Mucosa of gallbladder (tissue), 1 donor: ENCODE measurements at places on chromosomes 11 and 22. TPM values are rescaled to one million over a fixed set of nuclear protein-coding genes. Genes with fewer than 3 reads are reported as not detected.

Gene PDE2A
- total RNA-seq: 23.7 TPM

DNA sequence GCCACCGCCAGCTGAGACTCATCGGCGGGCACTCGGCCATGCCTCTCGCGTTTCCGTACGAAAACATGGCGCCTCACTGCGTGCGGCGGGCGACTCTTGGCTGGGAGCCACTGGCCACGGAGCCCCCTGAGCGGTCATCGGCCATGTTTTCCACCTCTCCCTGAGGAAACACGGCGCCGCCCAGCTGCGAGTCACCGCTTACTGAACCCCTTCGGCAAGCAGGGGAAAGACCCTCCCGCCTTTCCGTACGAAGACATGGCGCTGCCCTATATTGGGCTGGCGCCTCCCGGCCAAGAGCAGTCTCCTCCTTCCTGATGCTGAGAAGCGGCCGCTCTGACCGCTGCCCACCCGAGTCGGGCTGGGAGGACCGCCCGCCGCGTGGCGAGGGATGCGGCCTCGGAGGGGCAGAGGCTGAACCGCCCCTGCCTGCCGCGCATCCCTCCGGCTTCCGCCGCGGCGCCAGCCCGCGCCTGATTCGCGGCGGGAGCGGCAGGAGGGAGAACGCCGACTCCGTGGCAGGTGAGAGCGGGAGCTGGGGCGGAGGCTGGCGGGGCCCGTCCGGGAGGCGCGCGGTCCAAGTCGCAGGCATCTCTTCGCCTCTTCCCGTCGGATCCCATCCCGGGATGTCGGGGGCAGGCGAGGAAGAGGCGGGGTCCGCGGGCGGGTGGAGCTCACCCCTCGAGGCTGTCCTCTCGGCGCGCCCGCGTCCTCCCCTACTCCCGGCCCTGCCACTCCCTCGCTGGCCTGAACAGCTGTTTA lies at the start of gene TCP11L1:
Gene TCP11L1 (plus strand): TSS at position 299 of the 759 bp plus-strand sequence. CDS start 4,202 bp downstream, outside the sequence.
- peak; percentile 93 for DNase-seq

DNA sequence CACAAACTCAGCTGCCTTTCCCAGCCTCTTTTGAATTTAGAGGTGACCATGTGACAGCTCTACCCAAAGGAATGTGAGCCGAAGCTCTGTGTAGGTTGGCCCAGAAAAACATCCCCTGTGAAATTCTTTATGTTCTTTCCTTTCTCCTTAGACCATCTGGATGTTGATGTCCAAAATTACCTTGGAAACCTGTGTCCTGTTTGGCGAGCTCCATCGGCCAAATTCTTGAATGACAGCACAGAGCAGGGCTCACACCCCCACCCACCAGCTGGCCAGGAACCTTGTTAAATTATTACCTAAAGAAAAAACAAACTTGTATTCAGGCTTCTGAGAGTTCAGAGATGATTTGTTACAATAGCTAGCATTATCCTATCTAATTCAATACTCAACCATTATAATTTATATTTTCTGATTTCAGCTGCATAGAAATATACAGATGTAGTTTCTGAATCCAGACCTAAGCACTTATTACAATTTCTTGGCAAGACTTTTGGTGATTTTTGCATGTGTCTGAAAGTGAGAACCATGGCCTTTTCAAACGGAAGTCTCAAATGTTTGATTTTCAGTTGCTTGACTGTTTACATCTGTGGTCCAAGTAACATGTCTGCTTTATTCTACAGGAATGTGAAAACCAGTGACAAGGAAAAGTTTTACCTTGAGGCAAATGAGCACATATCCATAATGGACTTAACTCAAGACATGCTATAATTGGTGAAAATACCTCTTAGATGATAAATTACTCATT lies 554.2 kb downstream of the NTM start:
- DNase-seq: no peak

Gene PIM3
- 63.2 TPM for total RNA-seq

DNA sequence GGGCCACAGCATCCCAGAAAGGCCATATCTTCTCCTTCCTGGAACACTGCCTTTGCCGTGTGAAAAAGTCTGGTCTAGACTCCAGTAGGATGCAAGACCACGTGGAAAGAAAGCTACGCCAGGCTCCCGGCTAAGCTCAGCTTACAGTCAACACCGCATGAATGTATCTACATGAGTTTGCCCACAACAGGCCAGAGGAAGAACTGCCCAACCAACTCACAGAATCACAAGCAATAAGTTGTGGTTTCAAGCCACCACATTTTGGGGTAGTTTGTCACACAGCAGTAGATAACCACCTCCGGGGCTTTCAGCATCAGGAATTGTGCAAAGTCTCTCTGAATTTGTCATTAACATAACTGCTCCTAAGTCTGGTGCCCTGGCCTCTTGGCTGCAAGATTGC lies 27.3 kb downstream of the HSPA8 start:
- DNase-seq: no peak

Gene PGA4
- not detected for total RNA-seq

GRCh38 chr11:128216198-128216597 lies 371.2 kb downstream of the ETS1 start:
- DNase-seq: no peak

DNA sequence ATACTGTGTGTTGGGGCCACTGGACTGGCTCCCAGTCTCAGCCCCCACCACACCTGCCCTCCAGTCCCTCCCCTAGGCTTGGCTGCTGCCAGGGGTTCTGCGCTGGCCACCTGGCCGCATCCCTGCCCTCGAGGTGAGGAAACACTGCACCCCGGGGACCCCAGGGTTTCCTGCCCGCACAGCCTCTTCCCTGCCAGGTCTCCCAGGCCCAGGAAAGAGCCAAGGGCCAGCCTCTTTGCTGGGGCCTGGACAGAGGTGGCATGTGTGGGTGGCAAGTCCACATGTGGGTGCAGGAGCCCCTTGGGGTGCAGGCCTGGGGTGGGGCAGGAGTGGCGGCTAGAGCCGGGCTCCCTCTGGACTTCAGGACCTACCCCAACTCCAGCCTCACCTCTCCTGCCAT lies 2.5 kb downstream of the EPS8L2 start:
- no peak for DNase-seq

- DNase-seq: no peak
Measured at GRCh38 chr11:46298699-46299433, 21.4 kb downstream of the CREB3L1 start.

Gene LIF
- 17.8 TPM for total RNA-seq

DNA sequence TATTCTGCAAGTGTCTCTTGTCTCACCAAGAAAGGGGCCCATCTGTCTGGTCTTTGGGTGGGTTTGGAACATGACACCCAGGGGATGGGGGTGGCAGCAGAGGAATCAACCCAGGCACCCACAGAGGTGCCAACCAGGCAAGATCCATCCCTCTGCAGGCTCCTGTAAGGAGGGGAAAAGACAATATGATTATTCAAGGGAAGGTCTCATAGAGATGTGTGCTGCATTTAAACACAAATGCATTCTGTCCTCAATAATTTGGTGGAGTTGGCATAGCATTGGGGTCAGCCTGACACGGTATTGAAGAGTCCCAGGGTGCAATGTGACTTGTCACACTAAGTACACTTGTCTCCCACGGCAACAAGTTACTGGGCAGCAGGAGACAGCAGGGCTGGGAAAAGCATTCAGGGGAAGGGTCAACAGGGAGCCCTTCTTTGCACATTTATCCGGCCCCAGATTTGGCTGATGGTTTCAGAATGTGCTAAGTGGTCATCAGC lies 33.1 kb upstream of the SPON1 start:
- DNase-seq: no peak

Gene CLP1
- 10.3 TPM for total RNA-seq

DNA sequence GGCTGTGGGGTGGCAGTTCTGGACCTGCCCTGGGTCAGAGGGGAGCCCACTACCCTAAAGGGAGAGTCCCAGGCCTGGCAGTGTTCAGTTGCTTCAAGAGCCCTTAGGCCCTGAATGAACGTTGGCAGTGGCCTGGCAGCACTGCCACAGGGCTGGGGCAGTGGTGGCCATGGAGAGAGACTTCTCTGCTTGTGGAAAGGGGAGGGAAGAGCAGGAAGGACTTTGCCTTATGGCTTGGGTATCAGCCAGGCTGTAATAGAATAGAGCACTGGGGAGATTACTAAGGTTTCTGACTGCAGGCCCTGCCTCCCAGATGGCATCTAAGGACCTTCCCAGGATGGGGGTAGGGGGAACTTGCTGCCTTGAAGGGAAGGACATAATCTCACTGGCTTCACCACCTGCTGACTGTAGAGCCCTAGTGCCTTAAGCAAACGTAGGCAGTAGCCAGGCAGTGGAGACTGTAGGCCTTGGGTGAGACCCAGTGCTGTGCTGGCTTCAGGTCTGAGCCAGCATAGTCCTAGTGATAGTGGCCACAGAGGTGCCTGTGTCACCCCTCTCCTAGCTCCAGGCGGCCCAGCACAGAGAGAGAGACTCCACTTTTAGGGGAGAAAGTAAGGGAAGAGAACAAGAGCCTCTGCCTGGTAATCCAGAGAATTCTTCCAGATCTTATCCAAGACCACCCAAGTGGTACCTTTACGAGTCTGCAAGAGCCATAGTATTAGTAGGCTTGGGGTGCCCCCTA lies 27.6 kb downstream of the PLA2G6 start:
- DNase-seq: peak; percentile 46

GRCh38 chr11:18934195-18934814 lies 4.9 kb downstream of the MRGPRX1 start:
- no peak for DNase-seq

Gene MTNR1B
- not detected for total RNA-seq

DNA sequence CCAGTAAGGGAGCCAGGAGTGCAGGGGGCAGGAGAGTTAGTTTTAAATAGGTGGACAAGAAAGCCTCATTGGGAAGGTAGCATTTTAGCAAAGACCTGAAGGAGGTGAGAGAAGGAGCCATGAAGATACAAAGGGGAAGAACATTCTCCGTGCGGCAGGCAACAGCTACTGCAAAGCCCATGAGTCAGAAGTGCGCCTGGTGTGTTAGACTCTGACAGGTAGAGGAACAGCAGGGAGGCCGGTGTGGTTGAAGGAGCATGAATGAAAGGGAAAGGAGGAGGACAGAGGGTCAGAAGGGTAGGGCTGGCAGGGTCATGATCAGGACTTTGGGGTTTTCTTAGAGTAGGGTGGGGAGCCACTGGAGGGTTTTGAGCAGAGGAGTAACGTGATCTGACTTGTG lies 34.5 kb upstream of the PAMR1 start:
- no peak for DNase-seq

Gene FLRT1
- total RNA-seq: 3.8 TPM

- DNase-seq: no peak
Measured at GRCh38 chr11:100586361-100587101, 100.6 kb upstream of the ARHGAP42 start.

Gene ART1
- not detected for total RNA-seq

GRCh38 chr11:26297189-26297975 lies 34.5 kb upstream of the ANO3 start:
- DNase-seq: peak; percentile 31

GRCh38 chr11:4672470-4672869 lies 25.2 kb downstream of the OR51E2 start:
- DNase-seq: no peak

Gene DNAL4
- total RNA-seq: 30.0 TPM

Gene TSPAN18
- 25.1 TPM for total RNA-seq

DNA sequence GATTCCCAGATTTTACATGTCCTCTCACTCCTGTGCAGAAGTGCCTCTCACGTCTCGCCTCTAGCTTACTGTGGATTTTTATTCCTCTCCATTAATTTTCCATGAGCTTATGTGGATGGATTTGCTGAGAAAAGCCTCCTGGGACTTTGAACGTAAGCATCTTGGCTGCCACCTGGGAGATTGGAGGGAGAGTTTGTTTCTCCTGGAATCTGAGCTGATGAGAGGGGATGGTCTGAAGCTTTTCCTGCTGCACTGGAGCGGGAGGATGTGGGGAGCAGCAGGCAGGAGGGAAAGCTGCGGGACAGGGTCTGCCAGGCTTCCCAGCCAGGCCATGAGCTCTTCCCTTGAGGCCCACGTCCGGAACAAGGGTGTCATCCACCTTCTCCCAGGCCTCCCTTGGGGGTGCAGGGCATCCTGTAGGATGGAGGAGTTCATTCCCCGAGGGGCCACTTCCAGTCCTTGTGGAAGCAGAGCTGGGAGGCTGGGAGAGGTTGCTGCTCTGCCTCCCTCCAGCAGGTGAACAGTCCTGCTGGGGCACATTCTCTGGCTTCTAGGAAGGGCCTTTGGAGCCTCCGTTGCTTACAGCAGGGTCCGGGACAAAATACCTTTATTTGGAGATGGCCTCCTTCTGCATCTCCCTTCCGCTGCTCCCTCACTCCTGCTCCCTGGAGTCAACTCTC lies 3.6 kb upstream of the SHANK2 start:
- no peak for DNase-seq

Gene CD82
- 152 TPM for total RNA-seq

GRCh38 chr11:29914203-29914930 lies 102.5 kb downstream of the KCNA4 start:
- DNase-seq: no peak

Gene PLAAT4
- total RNA-seq: 87.0 TPM

GRCh38 chr22:46758867-46759290 lies 3.6 kb upstream of the TBC1D22A start:
- peak; percentile 80 for DNase-seq

DNA sequence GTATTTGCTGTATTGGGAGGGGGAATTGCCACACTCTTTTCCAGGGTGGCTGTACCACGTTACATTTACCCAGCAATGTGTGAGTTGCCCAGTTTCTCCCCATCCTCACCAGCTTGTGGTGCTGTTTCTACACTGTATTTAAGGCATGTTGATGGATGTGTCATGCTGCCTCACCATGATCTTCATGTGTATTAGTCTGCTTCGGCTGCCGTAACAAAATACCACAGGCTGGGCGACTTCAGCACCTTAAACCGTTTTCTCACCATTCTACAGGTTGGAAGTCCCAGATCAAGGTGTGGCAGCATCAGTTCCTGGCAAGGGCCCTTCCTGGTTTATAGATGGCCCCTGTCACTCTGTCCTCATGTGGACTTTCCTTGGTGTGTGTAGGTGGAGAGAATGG lies 169.7 kb downstream of the IGLL1 start:
- no peak for DNase-seq
